ENCODE measurements at places on chromosomes 2 and 18. TPM values are rescaled to one million over a fixed set of nuclear protein-coding genes. Genes with fewer than 3 reads are reported as not detected.

Gene LYG2
- total RNA-seq: not detected

Gene GPR155
- total RNA-seq: 3.1 TPM

Gene BAZ2B
- total RNA-seq: 76.2 TPM

Gene OBSL1
- total RNA-seq: 87.2 TPM
